ENCODE measurements at places on chromosomes 6 and 20. TPM values are rescaled to one million over a fixed set of nuclear protein-coding genes. Genes with fewer than 3 reads are reported as not detected.
A peak's percentile ranks its signal among the peaks of the same experiment; 100 is the strongest.

The MATN4 gene
- 0.23 TPM for total RNA-seq

The ARFGEF3 gene
- total RNA-seq, result 22.6 TPM

The ASIP gene
- not detected for total RNA-seq

The OPRL1 gene
- 1.8 TPM for total RNA-seq

- no peaks in the 10 kb centered on the region for H3K36me3 ChIP-seq
- no peaks in the 10 kb centered on the region for H3K27me3 ChIP-seq
- H3K27ac ChIP-seq, result no peak overlapping the region
- no peak overlapping the region for H3K4me3 ChIP-seq
- no peak for DNase-seq
- H3K4me1 ChIP-seq, result no peaks in the 10 kb centered on the region
Measured at GRCh38 chr6:161590961-161591627, 317.2 kb upstream of the AGPAT4 start.

GRCh38 chr6:130929036-130929678 is 102.0 kb downstream of the SMLR1 start:
- H3K4me1 ChIP-seq, result peaks cover 5% of the 10 kb centered on the region
- H3K36me3 ChIP-seq, result no peaks in the 10 kb centered on the region
- peak; percentile 19 for DNase-seq
- no peaks in the 10 kb centered on the region for H3K27me3 ChIP-seq
- no peak overlapping the region for H3K4me3 ChIP-seq
- peak overlapping the region; percentile 28 for H3K27ac ChIP-seq

DNA sequence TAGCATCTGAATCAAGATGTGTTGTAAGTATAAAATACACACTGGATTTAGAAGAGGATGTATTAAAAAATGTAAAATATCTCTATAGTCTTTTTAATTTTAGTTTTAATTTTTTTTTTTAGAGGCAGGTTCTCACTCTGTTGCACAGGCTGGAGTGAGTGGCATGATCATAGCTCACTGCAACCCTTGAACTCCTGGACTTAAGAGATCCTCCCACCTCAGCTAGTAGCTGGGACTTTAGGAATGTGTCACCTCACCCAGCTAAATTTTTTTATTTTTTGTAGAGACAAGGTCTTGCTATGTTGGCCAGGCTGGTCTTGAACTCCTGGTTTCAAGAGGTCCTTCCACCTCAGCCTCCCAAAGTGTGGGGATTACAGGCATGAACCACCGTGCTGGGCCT is 46.7 kb upstream of the EPB41L1 start:
- H3K36me3 ChIP-seq, result no peaks in the 10 kb centered on the region
- DNase-seq, result no peak
- no peaks in the 10 kb centered on the region for H3K27me3 ChIP-seq
- H3K4me1 ChIP-seq, result peaks cover 33% of the 10 kb centered on the region
- no peak overlapping the region for H3K27ac ChIP-seq
- no peak overlapping the region for H3K4me3 ChIP-seq

GRCh38 chr6:151379933-151380847 is 11.2 kb downstream of the ZBTB2 start:
- no peaks in the 10 kb centered on the region for H3K36me3 ChIP-seq
- H3K27ac ChIP-seq, result peak overlapping the region; percentile 30
- H3K4me1 ChIP-seq, result no peaks in the 10 kb centered on the region
- DNase-seq, result no peak
- H3K27me3 ChIP-seq, result no peaks in the 10 kb centered on the region

Data from left lung (tissue), 14 donors.